GM13976 (cell line): ENCODE measurements at places on chromosomes 1 and 21.

DNA sequence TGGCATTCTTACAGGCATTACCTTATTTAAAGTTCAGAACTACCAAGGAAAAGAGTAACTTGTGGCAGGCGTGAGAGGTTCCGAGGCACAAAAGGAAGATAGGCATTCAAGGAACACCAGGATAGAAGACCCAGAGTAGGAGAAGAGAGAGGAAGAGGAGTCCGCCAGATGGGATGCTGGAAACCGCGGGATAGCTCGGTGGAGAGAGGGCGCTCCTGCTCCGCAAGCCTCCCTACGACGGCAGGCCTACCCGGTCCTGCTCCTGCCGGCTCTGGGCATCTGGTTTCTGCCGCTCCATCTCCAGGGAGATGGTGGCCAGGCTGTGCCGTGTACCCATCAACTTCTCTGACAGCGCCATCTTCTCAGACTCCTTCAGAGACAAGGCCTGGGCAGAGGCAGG is 5.4 kb upstream of the NBPF1 start:
- DNase-seq = peak; percentile 53

- no peak for DNase-seq
Measured at GRCh38 chr1:59703226-59703917, 111.4 kb upstream of the HOOK1 start.

- no peak for DNase-seq
Measured at GRCh38 chr1:27545876-27546275, 55.9 kb upstream of the WASF2 start.

GRCh38 chr1:158071138-158071537 is 77.7 kb downstream of the KIRREL1 start:
- DNase-seq = no peak

DNA sequence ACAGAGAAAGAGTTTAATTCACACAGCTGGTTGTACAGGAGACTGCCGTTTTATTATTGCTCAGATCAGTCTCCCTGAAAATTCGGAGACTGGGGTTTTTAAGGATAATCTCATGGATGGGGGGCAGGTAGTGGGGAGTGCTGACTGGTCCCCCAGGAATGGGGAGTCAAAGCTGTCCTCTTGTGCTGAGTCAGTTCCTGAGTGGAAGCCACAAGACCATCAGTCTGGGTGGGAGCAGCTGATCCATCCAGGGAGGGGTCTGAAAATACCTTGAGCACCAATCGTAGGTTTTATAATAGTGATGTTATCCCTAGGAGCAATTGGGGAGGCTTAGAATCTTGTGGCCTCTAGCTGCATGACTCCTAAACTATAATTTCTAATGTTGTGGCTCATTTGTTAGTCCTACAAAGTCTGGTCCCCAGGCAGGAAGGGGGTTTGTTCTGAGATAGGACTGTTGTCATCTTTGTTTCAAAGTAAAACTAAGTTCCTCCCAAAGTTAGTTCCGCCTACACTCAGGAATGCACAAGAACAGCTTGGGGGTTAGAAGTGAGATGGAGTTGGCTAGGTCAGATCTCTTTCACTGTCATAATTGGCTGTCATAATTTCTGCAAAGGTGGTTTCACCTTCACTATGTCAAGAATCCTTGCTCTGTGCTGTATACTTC is 50.3 kb downstream of the TRAF5 start:
- DNase-seq = no peak

GRCh38 chr1:47643306-47644211 is 205.7 kb downstream of the FOXD2 start:
- no peak for DNase-seq

DNA sequence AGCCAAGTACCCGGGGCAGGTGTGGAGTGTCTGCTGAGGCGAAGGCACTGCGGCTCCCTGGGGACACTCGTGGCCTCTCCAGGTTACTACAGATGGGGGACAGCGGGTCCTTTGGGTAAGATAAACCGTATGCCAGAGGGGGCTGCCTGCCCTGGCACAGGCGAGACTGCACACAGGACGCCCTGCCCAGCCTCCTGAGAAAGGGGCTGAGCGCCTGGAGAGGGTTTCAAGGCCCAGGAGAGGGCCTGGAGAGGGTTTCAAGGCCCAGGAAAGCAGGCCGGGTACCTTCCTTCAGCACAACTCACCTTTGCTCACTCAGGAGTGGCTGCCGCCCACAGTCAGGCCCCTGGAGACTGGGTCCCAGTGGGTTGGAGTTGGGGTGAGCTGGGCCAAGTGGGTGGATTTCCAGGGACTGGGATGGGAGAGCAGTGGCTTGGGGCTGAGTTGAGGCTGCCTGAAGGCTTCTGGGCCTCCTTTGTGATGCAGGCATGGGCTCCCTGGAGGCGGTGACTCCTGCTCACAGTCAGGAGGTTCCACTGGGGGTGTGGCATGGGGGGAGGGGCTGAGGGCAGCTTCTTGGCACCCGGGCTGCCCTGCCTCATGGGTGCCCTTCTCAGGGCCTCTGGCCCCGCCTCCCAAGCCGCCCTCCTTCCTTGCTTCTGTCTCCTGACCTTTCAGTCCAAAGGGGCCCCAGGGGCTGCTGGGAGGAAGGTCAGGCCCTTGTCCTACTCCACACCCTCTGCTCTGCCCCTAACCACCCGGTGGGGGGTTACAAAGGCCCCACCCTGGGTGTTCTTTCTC is at the start of gene MMEL1:
Gene MMEL1 (minus strand): TSS at position 456 of the 801 bp plus-strand sequence. CDS start 3,532 bp downstream, outside the sequence.
- DNase-seq = peak; percentile 35

DNA sequence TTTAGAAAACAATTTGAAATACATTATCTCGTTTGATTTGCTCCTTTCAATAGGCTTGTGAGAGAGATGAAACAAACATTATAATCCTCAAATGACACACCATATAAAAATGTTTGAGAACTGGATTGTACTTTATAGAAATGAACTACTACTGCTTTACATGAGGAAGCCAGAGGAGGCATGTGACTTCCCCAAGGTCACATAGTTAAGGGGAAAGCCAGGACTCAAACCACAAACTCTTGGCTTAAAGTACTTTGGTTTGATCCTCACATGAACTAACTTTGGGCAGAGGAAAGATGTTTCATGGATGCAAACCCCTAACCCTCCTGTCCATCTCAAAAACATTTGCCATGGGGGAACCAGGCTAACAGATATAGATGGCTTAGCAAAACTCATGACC is 4.7 kb downstream of the ARHGEF11 start:
- DNase-seq = no peak

- no peak for DNase-seq
Measured at GRCh38 chr1:204435872-204436271, 24.3 kb upstream of the PPP1R15B start.

DNA sequence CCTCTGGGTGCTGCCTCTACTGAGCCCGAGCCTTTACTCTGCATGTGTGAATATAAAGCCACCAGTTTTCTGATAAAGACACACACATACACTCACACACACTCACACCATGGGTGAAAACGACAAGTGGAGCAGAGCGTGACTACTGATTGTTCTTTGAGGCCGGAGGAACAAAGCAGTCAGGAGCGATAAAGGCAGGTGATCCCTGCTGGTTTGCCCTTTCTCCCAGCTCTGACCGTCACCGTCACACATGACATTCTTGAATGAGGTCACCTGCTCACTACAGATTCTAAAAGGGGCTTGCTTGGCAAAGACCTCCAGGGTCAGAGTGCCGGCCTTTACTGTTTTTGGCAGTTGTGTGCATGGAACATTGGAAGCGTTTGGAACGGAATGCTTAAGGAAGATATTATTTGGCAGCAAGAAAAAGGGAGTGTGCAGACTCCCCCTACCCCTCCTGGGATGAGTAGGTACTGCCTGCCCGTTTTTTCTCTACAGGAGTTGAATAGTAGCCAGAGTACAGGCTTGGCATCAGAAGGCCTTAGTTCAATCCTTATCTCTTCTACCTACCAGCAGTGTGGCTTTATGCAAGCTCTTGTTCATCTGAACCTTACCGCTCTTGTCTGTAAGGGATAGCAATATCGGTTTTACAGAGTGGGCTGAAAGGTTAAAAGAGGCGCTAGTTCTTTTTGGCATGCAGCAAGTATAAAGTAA is 79.7 kb downstream of the PBX1 start:
- no peak for DNase-seq

- no peak for DNase-seq
Measured at GRCh38 chr1:209613400-209614150, 30.1 kb downstream of the CAMK1G start.

GRCh38 chr1:102550729-102551384 is 554.1 kb upstream of the OLFM3 start:
- DNase-seq = no peak

- peak; percentile 86 for DNase-seq
Measured at GRCh38 chr1:112700290-112701226, 6.4 kb downstream of the RHOC start.

DNA sequence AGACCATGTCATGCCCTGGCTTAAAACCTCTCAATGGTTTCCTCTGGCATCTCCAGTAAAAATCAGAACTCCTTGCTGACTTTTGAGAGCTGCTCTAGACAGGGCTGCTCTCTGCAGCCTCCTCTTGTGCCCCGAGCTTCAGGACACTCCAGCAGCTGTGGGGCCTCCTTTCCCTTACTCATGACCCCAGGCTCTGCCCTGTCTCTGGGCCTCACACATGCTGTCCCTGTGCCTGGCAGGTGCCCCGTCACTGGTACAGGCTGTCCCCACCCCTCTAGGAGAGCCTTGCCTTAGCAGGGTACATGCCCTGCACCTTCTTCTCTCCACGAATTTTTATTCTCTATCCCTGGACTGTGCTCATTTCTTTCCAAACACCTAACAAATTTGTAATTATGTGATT is 43.2 kb downstream of the HIVEP3 start:
- DNase-seq = no peak

DNA sequence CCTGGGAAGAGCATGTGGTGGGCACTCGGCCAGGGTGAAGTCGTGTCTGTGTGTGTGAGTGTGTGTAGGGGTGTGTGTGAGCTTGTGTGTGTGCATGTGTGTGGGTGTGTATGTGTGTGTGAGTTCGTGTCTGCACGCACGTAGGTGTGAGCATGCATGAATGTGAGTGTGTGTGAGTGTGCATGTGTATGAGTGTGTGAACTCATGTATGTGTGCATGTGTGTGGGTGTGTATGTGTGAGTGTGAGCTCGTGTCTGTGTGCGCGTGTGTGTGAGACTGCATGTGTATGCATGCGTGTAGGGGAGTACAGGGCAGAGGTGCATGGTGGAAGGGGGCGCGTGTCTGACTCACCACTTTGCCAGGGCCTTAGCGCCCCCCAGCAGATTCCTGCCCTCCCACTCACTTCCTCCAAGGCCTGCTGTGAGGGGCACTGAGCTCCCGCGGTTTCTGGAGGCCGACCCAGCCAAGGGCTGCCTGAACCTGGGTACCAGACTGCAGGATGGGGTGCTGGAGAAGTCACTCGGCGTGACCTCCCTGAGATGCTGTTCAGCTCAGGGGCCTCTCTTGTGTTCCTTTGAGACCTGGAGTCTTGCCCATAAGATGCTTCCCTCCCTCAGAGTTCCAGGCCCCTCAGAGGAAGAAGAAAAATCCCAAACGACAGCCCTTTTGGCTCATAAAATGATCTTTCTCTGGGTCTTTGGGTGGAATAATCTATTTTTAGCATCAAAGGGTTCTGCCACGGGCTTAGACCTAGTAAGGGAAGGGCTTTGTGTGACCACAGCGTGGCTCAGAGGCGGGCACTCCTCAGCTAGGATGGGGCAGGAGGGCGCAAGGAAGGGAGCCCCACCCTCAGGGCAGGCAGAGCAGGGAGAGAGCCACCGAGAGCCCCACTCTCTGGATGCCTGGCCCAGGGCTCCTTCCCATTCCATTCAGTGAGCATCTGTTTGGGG is 41.1 kb upstream of the RUNX3 start:
- no peak for DNase-seq

GRCh38 chr1:212173567-212173966 is 111.6 kb upstream of the PPP2R5A start:
- no peak for DNase-seq

DNA sequence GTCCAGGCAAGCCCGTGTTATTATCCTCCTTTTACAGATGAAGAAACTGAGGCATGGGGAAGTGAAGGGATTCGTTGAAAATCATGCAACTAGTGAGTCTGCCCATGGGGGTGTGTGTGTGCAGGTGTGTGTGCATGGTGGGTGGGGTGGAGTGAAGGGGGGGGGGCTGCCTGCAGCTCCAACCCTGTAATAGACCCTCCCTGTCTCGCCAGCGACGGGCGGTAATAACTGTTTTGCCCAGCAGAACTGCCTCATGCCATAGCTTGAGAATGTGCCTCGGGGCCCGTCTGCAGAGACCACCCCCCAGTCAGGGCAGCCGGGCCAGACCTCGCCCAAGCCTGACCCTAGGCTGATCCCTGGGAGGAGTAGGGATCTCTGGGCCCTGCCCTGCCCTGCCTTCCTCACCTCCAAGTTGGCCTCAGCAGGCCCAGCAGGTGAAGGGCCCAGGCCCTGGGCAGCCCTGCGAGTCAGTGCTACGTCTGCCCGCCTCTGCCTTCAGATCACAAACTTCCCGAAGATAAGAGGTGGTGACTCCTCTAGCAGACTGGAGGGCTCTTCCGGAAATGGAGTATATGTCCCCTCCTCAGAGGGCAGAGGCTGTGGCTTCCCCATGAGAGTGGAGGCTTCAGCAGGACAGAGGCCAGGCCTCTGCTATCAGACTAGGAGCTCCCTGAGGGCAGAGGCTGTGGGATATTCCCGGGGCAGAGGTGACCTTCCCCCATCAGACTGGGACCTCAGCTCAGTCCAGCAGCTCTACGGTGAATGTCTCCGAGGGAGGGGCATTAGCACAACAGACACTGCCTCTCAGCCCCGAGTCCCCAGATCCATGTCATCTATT is 15.7 kb upstream of the EPHA2 start:
- DNase-seq = no peak

DNA sequence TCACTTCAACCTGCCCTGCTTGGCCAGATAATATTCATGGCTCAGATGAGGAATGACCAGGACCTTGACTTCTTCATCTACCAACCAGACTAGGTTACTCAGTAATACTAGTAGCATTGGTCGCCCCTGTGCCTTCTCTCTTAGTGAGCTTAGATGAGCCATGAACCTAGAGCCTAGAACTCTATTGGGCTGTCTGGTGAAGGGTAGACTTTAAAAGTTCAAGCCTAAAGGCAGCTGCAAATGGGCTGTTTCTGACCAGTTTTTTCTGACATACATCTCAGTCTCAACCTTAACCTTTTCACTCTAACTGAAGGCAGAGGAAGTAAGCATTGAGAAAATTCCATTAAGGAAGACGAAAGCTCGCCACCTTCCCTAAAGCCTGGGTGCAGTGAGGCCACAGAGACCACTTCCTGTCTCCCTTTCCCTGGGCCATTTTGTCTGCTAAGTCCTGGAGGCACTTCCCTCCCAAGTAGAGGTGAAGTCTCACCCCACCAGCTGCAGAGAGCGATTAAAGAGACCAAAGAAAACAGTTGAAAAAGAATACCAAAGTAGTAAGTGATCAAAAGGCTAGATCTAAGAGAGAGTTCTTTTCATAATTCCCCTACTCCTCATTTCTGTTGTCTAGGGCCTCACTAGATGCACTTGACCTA is 53.3 kb downstream of the MTR start:
- no peak for DNase-seq

DNA sequence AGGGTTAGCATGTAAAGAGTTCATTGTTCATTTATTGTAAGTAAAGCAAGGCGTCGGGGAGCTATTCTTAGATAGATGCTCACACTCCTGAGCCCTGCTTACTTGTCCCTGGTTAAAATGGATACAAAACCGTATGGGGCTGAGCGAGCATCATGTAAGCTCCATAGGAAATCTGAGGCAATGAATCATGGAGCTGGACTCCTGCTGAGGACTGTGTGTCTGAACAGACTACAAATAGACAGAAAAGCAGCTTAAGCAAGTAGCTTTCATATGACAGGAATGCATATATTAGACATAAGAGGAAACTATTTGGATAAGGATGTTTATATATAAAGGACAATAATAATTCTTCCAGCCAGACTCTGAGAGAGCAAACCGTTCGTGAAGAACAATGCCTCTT is 604.9 kb upstream of the PTBP2 start:
- DNase-seq = no peak
